Osteocyte (in vitro differentiated cells): ENCODE measurements at places on chromosomes 5 and 9. TPM values are rescaled to one million over a fixed set of nuclear protein-coding genes. Genes with fewer than 3 reads are reported as not detected.
A peak's percentile ranks its signal among the peaks of the same experiment; 100 is the strongest.

- no peak overlapping the region for H3K4me3 ChIP-seq
- peaks cover 23% of the 10 kb centered on the region for H3K4me1 ChIP-seq
- no peaks in the 10 kb centered on the region for H3K36me3 ChIP-seq
- H3K27me3 ChIP-seq, result no peaks in the 10 kb centered on the region
- no peak overlapping the region for H3K27ac ChIP-seq
These were observed 413.4 kb upstream of the SLC30A5 start for GRCh38 chr5:68680366-68680765.

DNA sequence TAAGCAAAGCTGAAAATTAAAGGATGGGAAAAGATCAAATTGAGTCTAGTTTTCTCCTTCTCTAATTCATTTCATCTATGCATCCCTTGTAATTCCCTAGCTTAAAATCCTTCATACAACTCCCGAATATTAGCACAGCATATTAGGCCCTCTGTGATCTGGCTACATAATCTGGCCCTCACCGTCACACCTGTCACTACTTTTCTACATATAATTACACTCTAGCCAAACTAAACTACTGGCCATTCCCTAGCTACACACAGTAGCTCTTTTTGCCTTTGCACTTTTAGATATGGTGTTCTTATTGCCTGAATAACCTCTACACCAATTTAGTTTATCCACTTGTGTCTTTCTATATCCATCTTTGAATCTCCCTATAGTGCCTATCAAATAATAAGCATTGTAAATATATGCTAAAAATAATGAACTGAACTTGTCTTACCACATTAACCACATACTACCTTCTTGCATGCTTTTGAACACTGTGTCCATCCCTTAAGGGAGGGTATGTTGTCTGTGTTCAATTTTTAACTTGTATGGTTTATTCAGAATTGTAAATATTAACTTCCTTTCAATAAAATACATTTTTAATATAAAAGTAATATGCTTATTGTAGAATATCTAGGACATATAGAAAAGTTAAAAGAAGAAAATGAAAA lies 15.9 kb downstream of the RANBP6 start:
- peaks cover 12% of the 10 kb centered on the region for H3K4me1 ChIP-seq
- no peak overlapping the region for H3K27ac ChIP-seq
- H3K4me3 ChIP-seq, result no peak overlapping the region
- H3K36me3 ChIP-seq, result peaks cover 7% of the 10 kb centered on the region

- H3K4me3 ChIP-seq, result no peak overlapping the region
- H3K27ac ChIP-seq, result no peak overlapping the region
These were observed 192.1 kb upstream of the TRIM32 start for GRCh38 chr9:116494815-116495634.

- H3K4me3 ChIP-seq, result no peak overlapping the region
- H3K36me3 ChIP-seq, result peaks cover 2% of the 10 kb centered on the region
- H3K4me1 ChIP-seq, result peaks cover 30% of the 10 kb centered on the region
- no peak for DNase-seq
These were observed 11.4 kb upstream of the C1QTNF3 start for GRCh38 chr5:34054400-34054729.

DNA sequence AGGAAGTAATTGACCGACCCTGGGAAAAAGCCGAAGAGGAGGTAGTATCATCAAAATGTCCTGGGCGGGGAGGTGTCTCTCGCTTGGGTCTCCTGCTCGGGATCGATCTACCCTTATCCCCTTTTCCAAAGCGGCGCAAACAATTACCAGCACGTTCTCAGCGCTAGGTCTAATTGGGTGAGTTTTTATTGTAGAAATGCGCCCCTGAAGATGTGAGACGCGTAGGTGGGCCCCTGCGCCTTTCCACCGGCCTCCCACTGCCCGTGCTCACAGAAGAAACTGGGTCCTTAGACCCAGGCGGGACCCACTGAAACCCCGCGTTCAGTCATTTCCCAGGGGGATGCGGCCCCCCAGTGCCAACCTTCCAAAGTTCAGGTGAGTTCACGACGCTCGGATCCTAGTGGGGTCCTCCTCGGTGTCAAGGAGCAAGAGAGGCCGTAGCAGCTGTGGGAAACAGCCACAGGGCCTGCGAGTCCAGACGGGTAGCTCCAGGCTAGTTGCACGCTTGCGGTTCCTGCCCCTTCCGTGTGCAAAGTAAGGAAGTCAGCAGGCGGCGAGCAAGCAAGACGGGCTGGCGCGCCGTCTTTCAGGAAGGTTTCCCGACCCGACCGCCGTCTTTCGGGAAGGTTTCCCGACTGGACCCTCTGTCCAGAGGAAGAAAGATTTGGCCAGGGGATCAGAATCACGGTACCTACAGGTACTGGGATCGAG lies 1.5 kb downstream of the SMIM32 start:
- H3K27ac ChIP-seq, result no peak overlapping the region
- peaks cover 13% of the 10 kb centered on the region for H3K4me1 ChIP-seq
- peak overlapping the region; percentile 69 for H3K4me3 ChIP-seq
- no peak for DNase-seq
- H3K27me3 ChIP-seq, result peaks cover 30% of the 10 kb centered on the region
- peaks cover 28% of the 10 kb centered on the region for H3K36me3 ChIP-seq

DNA sequence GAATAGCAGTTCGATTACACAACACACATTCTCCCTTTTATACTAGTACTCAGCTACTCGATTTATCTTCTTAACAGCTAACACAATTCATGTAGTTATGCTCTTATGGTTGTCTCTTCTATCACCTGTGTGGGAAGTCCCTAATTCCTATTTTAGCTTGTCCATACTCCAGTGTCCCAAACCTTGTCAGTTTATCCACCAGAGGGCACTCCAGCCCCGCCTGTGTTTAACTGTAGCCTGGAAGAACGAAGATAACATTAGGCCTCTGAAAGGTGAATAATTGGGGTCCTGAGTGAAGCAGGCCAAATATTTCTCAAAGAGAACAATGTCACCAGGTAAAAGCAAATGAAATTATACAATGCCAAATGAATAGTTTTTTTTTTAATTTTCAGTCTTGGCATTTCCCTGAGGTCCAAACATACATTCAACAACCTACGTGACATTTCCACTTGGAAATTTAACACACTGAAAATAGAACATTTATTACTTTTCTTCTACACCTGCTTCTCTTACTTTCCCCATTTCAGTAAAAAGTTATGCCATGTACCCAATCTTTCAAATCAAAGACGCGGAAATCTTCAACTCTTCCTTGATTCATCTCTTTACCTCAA lies 560.7 kb downstream of the HTR1A start:
- H3K36me3 ChIP-seq, result no peaks in the 10 kb centered on the region
- no peaks in the 10 kb centered on the region for H3K4me1 ChIP-seq
- H3K27me3 ChIP-seq, result peaks cover 6% of the 10 kb centered on the region
- H3K27ac ChIP-seq, result no peak overlapping the region
- no peak for DNase-seq

GRCh38 chr9:35519692-35520363 lies 29.9 kb downstream of the RUSC2 start:
- H3K27ac ChIP-seq, result peak overlapping the region; percentile 98
- no peak for DNase-seq
- H3K36me3 ChIP-seq, result peaks cover under 1% of the 10 kb centered on the region
- no peaks in the 10 kb centered on the region for H3K27me3 ChIP-seq
- H3K4me1 ChIP-seq, result peaks cover 87% of the 10 kb centered on the region
- peak overlapping the region; percentile 33 for H3K4me3 ChIP-seq

DNA sequence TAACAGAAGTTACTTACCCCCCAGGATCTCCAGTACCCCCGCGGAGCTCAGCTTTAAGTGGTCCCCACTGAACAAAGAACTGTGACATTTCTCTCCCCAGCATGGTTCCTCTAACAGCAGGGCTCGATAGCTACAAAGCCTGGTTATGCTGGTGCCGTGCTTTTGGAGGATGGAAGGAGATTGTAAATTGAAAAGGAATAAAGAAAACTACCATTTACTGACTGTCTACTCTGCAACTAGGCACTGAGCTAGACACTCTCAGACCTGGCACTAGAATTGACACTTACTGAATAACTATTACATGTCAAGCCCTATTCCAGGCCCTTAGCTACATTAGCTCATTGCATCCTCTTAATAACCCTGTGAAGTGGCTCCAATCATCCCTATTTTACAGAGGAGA lies 145.3 kb downstream of the TTLL11 start:
- H3K36me3 ChIP-seq, result no peaks in the 10 kb centered on the region
- no peak for DNase-seq
- H3K4me1 ChIP-seq, result peaks cover 28% of the 10 kb centered on the region
- no peak overlapping the region for H3K4me3 ChIP-seq
- H3K27me3 ChIP-seq, result peaks cover 4% of the 10 kb centered on the region

- no peak overlapping the region for H3K4me3 ChIP-seq
- H3K4me1 ChIP-seq, result peaks cover 34% of the 10 kb centered on the region
- H3K27me3 ChIP-seq, result no peaks in the 10 kb centered on the region
- peaks cover 10% of the 10 kb centered on the region for H3K36me3 ChIP-seq
- peak overlapping the region; percentile 61 for H3K27ac ChIP-seq
- DNase-seq, result no peak
These were observed 80.4 kb downstream of the GRAMD2B start for GRCh38 chr5:126503602-126504104.

DNA sequence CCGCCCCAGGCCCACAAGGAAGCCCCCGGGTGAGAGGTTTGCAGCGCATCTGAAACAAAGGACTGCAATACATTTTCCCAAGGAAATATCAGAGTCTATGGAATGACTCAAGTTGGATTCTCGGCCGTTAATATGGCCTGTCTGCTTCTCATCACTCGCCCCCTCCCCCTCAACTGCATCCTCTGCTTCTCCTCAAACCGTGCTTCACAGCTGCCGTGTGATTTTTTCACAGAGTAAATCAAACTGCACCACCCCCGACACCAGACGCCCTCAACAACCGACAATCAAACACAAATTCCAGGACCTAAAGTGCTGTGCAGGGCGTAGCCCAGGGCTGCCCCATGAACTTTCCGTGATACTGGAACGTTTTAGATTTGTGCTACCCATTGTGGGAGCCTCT lies 176.9 kb downstream of the ROR2 start:
- no peak overlapping the region for H3K27ac ChIP-seq
- H3K27me3 ChIP-seq, result no peaks in the 10 kb centered on the region
- H3K36me3 ChIP-seq, result peaks cover 13% of the 10 kb centered on the region
- H3K4me1 ChIP-seq, result peaks cover 63% of the 10 kb centered on the region
- no peak overlapping the region for H3K4me3 ChIP-seq

DNA sequence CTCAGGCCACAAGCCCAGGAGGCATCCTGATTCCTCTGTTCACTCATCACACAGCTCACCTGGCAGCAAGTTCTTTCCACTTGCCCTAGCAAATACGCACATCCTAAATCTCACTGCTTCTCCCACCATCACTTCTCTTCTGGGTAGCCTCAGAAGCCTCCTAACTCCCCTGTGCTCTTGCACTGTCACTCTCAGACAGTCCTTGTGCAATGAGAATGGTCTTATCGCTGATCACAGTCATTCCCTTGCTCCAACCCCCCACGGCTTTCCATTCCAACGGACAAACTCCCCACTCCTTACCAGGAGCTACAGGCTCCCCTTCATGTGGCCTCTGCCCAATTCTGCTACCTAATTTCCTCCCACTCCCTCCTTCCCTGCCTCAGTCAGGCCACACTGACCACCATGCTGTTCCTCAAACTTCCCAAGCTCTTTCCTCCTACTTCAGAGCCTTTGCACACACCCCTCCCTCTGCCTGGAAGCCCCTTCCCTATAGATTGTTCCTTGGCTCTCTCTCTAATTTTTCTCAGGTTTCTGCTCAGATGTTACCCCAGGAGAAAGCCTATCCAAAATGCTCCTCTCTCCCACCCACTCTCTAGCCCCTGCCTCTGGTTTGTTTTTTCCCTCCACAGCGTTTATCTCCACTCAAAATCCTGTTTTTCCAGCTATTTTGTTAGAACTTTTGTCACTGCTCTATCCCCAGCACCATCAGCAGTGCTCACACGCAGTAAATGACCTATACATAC lies 34.1 kb upstream of the TNFAIP8 start:
- peaks cover 42% of the 10 kb centered on the region for H3K4me1 ChIP-seq
- DNase-seq, result no peak
- no peaks in the 10 kb centered on the region for H3K27me3 ChIP-seq
- H3K27ac ChIP-seq, result no peak overlapping the region
- no peaks in the 10 kb centered on the region for H3K36me3 ChIP-seq
- no peak overlapping the region for H3K4me3 ChIP-seq

GRCh38 chr5:140828362-140828737 lies 590 bp downstream of the PCDHA6 start:
- H3K4me3 ChIP-seq, result peak overlapping the region; percentile 87
- peak overlapping the region; percentile 89 for H3K27ac ChIP-seq
- H3K4me1 ChIP-seq, result peaks cover 14% of the 10 kb centered on the region
- no peak for DNase-seq
- no peaks in the 10 kb centered on the region for H3K27me3 ChIP-seq

DNA sequence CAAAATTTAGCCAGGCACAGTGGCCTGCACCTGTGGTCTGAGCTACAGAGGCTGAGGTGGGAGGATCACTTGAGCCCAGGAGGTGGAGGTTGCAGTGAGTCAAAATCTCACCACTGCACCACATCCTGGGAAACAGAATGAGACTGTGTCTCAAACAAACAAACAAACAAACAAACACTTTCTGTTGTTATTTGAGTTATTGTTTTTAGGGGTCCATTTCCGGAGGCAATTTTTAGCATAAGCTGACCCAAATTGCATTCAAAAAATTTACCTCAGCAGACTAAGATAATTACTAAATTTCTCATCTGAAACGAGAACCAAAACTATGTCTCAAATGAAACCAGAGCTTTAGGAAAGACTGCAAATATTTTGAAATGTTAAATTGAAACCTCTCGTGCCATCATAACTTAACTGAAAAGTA lies 1485.1 kb downstream of the EFNA5 start:
- H3K4me3 ChIP-seq, result no peak overlapping the region
- peaks cover 3% of the 10 kb centered on the region for H3K4me1 ChIP-seq
- H3K27me3 ChIP-seq, result no peaks in the 10 kb centered on the region
- no peak for DNase-seq
- no peaks in the 10 kb centered on the region for H3K36me3 ChIP-seq

- peaks cover 40% of the 10 kb centered on the region for H3K4me1 ChIP-seq
- no peaks in the 10 kb centered on the region for H3K36me3 ChIP-seq
- DNase-seq, result no peak
- no peaks in the 10 kb centered on the region for H3K27me3 ChIP-seq
- H3K4me3 ChIP-seq, result no peak overlapping the region
These were observed 4.1 kb downstream of the SUSD1 start for GRCh38 chr9:112170968-112171367.

DNA sequence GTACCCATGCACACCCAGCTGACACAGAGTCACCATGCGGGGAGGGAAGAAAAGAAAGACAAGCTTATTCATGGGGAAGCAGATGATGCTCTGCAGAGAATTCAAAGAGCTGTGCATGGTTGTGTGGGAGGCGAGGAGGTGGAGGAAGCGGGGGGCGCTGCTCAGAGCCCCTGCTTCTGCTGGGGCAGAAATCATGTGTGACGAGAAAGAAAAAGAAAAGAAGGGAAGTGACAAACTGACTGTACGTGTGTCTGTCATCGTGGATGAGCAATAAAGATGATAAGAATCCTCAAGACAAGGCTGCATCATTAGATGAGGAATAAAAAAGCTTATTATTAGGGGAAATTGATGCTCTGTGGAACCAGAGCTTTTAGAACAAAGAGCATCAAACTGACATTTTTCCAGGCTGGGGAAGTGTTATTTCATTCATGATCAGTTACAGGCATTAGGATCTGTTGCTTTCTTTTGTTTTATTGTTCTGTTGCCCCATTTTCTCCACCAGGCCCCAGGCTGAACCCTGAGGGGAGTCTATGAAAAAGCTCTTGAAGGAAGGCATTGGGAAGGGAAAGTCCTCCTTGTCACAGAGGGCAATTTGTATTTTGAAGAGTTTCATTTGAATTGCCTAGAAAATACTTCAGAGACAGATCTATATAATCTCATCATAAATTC lies 20.3 kb upstream of the SH3RF2 start:
- H3K4me1 ChIP-seq, result peaks cover 3% of the 10 kb centered on the region
- no peak overlapping the region for H3K27ac ChIP-seq
- DNase-seq, result no peak
- no peaks in the 10 kb centered on the region for H3K27me3 ChIP-seq
- H3K4me3 ChIP-seq, result no peak overlapping the region

The SEMA4D gene
- total RNA-seq, result 2.0 and 2.2 TPM in 2 replicates

The LRRC19 gene
- not detected in 2 replicates for total RNA-seq

The SPATA9 gene
- total RNA-seq, result 3.0 and 3.8 TPM in 2 replicates

The INSL6 gene
- not detected in 2 replicates for total RNA-seq

The FKTN gene
- 23.5 and 23.7 TPM in 2 replicates for total RNA-seq

The ACER2 gene
- total RNA-seq, result 0.52 and 0.70 TPM in 2 replicates

The MLANA gene
- total RNA-seq, result not detected in 2 replicates

The PRDM9 gene
- total RNA-seq, result not detected in 2 replicates
